Activated CD4-positive, alpha-beta T cell treated with anti-CD3 and anti-CD28 coated beads, Interleukin-2, amount 10 ng/mL, durations not matched to agents 7 days and 5 days (primary cell): ENCODE measurements at places on chromosomes 12 and 14. TPM values are rescaled to one million over a fixed set of nuclear protein-coding genes. Genes with fewer than 3 reads are reported as not detected.

- no peaks in the 10 kb centered on the region for H3K36me3 ChIP-seq
- H3K4me1 ChIP-seq: no peaks in the 10 kb centered on the region
- DNase-seq: no peak
- H3K27ac ChIP-seq: no peak overlapping the region
Observed at GRCh38 chr12:108375986-108376663, 37.0 kb upstream of the CMKLR1 start.

GRCh38 chr12:24948420-24948756 is 513 bp downstream of the BCAT1 start:
- H3K4me1 ChIP-seq: peaks cover 44% of the 10 kb centered on the region
- peaks cover 6% of the 10 kb centered on the region for H3K36me3 ChIP-seq
- H3K27me3 ChIP-seq: peaks cover 17% of the 10 kb centered on the region
- DNase-seq: peak; percentile 40
- H3K27ac ChIP-seq: peak overlapping the region; percentile 71

GRCh38 chr12:31803306-31804184 is 74.7 kb upstream of the AMN1 start:
- H3K4me1 ChIP-seq: peaks cover 40% of the 10 kb centered on the region
- H3K36me3 ChIP-seq: peaks cover 8% of the 10 kb centered on the region
- no peak overlapping the region for H3K27ac ChIP-seq
- no peak overlapping the region for H3K4me3 ChIP-seq
- H3K27me3 ChIP-seq: no peaks in the 10 kb centered on the region
- no peak for DNase-seq

DNA sequence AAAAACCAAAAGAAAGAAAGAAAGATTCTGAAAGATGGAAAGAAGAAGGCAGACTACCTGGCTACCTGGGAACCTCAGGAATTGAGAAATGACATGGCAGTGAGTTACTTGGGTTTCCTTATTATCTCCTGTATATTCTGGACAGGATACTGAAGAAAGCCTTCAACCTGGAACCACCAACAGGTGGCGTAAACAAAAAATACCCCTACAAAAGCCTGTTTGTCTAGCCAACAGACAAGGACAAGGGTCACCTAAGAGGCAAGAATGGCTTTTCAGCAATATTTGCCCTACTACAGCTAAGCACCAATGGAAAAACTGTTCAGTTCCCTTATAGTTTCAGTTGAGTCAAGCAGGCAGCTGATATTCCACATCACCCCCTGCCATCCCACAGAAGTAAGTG is 274.9 kb downstream of the GPHN start:
- no peak for DNase-seq
- no peaks in the 10 kb centered on the region for H3K36me3 ChIP-seq
- no peak overlapping the region for H3K27ac ChIP-seq
- no peak overlapping the region for H3K4me3 ChIP-seq
- H3K27me3 ChIP-seq: no peaks in the 10 kb centered on the region
- no peaks in the 10 kb centered on the region for H3K4me1 ChIP-seq

DNA sequence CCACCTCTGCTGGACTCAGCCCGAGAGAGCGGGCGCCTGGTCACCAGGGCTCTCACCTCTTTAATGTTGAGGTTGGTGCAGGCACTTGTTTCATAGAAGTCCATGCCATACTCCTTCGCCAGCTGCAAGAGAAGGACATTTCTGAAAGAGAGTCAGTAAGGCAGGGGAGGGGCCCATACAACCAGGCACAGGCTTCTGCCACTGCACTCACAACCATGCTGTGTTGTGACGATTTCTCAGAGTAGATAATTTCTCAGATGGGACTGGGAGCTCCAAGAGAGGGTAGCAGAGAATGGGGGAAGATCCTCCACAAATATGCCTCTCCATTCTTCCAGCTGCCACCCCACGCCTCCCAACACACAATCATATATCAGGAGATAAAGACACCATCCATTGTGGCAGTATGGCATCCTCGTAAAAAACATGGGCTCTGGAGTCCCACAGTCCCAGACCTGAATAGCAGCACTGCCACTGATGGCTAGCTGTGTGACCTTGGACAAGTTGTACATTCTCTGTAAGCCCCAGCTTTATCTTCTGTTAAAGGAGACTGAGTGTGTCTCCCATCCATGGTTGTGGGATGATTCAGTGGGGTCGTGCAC is 6.2 kb upstream of the GPX2 start:
- H3K27me3 ChIP-seq: no peaks in the 10 kb centered on the region
- H3K36me3 ChIP-seq: peaks cover 24% of the 10 kb centered on the region
- no peak overlapping the region for H3K4me3 ChIP-seq
- no peak overlapping the region for H3K27ac ChIP-seq

The MGP gene
- total RNA-seq: 0.20 TPM

DNA sequence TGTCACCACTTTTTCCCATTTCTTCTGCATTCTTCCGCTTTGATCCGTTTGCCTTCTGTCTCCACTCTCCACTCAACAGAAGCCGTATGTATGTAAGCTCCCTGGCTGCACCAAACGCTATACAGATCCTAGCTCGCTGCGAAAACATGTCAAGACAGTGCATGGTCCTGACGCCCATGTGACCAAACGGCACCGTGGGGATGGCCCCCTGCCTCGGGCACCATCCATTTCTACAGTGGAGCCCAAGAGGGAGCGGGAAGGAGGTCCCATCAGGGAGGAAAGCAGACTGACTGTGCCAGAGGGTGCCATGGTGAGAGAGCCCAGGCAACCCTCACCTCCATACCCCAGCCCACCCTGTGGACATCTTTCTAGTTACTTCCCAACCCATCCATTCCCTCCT is 8.3 kb downstream of the GLI1 start:
- no peak overlapping the region for H3K27ac ChIP-seq
- no peak for DNase-seq
- no peaks in the 10 kb centered on the region for H3K27me3 ChIP-seq

The ABHD12B gene
- not detected for total RNA-seq

- H3K36me3 ChIP-seq: no peaks in the 10 kb centered on the region
- peaks cover 33% of the 10 kb centered on the region for H3K27me3 ChIP-seq
- H3K27ac ChIP-seq: no peak overlapping the region
- no peak for DNase-seq
- peaks cover 7% of the 10 kb centered on the region for H3K4me1 ChIP-seq
Observed at GRCh38 chr14:104135904-104136471, 2.4 kb upstream of the KIF26A start.

DNA sequence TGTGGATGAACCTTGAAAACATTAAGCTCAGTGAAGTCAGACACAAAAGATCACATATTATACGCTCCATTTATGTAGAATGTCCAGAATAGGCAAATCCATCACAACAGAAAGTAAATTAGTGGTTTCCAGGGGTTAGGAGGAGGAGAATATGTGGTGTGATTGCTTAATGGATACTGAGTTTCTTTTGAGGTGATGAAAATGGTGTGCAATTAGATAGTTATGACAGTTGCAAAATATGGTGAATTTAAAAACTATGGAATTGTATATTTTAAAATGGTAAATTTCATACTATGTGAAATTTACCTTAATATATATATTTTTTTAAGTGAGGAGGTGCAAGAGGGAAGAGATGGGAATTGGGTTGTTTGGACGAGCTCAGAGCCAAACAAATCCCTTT is 46.3 kb upstream of the KICS2 start:
- H3K36me3 ChIP-seq: no peaks in the 10 kb centered on the region
- H3K27ac ChIP-seq: no peak overlapping the region
- no peaks in the 10 kb centered on the region for H3K4me1 ChIP-seq

The RERG gene
- 0.17 TPM for total RNA-seq

GRCh38 chr12:127803545-127803944 is 463.4 kb upstream of the TMEM132C start:
- H3K4me3 ChIP-seq: no peak overlapping the region
- H3K36me3 ChIP-seq: no peaks in the 10 kb centered on the region
- no peak overlapping the region for H3K27ac ChIP-seq
- no peaks in the 10 kb centered on the region for H3K27me3 ChIP-seq

GRCh38 chr14:60514741-60515491 is 6.0 kb downstream of the SIX6 start:
- DNase-seq: no peak
- H3K27me3 ChIP-seq: peaks cover 73% of the 10 kb centered on the region
- H3K4me3 ChIP-seq: no peak overlapping the region
- peaks cover 13% of the 10 kb centered on the region for H3K4me1 ChIP-seq
- H3K36me3 ChIP-seq: no peaks in the 10 kb centered on the region

GRCh38 chr14:53354336-53354735 is 201.2 kb upstream of the DDHD1 start:
- no peak overlapping the region for H3K4me3 ChIP-seq
- H3K4me1 ChIP-seq: peaks cover 3% of the 10 kb centered on the region
- no peak for DNase-seq
- no peak overlapping the region for H3K27ac ChIP-seq
- H3K27me3 ChIP-seq: no peaks in the 10 kb centered on the region

DNA sequence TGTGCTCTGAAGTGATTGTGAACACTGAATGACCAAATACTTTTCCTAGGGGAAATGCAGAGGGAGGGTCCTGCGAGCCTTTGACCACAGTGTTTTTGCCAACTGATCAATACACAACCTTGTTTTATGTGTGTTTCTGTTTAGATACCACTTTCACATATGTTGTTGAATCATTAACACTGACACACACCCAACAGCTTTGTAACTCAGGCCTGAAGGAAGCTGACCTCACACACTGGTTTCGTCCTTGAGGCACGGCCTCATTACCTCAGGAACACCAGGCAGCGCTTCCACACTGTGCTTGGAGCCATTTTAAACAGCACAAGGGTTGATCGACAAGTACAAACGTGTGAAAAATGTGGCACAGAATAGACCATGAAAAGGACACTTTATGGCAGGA is 60.0 kb downstream of the PPFIBP1 start:
- peaks cover 24% of the 10 kb centered on the region for H3K4me1 ChIP-seq
- H3K36me3 ChIP-seq: no peaks in the 10 kb centered on the region
- H3K27me3 ChIP-seq: no peaks in the 10 kb centered on the region
- no peak overlapping the region for H3K27ac ChIP-seq

- no peaks in the 10 kb centered on the region for H3K27me3 ChIP-seq
- peak overlapping the region; percentile 98 for H3K27ac ChIP-seq
- H3K4me3 ChIP-seq: peak overlapping the region; percentile 81
Observed at GRCh38 chr12:54991161-54991990, 6.8 kb upstream of the TESPA1 start.

The POTEG gene
- total RNA-seq: not detected

GRCh38 chr14:104973385-104974145 is 4.6 kb downstream of the AHNAK2 start:
- H3K4me1 ChIP-seq: peaks cover 11% of the 10 kb centered on the region
- no peak for DNase-seq
- H3K36me3 ChIP-seq: peaks cover 2% of the 10 kb centered on the region
- no peak overlapping the region for H3K4me3 ChIP-seq
- peaks cover 13% of the 10 kb centered on the region for H3K27me3 ChIP-seq
- no peak overlapping the region for H3K27ac ChIP-seq

DNA sequence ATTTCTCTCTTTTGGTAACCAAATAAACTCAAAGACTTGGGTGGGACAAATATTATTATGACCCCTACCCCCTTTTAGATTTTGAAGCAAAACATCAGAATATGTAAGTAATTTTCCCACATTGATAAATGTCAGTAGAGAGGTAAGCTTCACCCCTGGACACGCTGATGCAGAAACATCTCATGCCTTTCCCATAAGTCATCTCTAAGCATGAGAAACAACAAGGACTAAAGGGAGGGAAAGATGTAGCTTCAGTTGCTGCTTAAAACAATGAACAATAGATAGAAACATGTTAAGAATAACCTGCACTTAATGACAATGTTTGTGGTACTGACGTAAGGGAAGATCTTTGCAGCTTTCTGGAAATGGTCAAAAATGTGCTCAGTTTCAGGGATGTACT is 56.3 kb upstream of the SLC8A3 start:
- H3K4me1 ChIP-seq: no peaks in the 10 kb centered on the region
- no peaks in the 10 kb centered on the region for H3K36me3 ChIP-seq
- H3K27ac ChIP-seq: no peak overlapping the region
- no peak for DNase-seq
- no peak overlapping the region for H3K4me3 ChIP-seq

DNA sequence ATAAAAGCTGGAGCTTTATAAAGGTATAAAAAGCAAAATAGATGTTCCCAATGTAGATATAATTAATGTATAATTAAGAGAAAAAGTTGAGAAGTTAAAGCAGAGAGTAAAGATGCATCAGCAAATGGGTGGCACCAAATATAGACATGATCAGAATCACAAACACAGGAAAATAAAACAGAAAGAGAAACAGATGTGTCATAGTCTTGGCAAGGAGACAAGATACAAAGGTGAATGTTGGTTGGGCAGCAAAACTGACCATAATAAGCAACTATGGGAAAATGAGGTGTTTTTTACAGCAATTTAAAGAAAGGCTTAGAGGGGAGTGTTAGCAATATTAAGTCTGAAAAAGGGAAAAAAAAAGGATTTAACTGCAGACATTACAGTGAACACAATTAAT is 135.4 kb upstream of the CLEC14A start:
- H3K36me3 ChIP-seq: no peaks in the 10 kb centered on the region
- H3K27me3 ChIP-seq: no peaks in the 10 kb centered on the region
- H3K4me3 ChIP-seq: no peak overlapping the region
- no peaks in the 10 kb centered on the region for H3K4me1 ChIP-seq
- DNase-seq: no peak

GRCh38 chr12:6158255-6158654 is 33.8 kb upstream of the VWF start:
- no peak for DNase-seq
- H3K27ac ChIP-seq: no peak overlapping the region
- H3K4me3 ChIP-seq: no peak overlapping the region
- peaks cover 2% of the 10 kb centered on the region for H3K27me3 ChIP-seq
- no peaks in the 10 kb centered on the region for H3K4me1 ChIP-seq
- H3K36me3 ChIP-seq: no peaks in the 10 kb centered on the region

The FGFR1OP2 gene
- total RNA-seq: 79.5 TPM

GRCh38 chr14:85175556-85175955 is 354.4 kb upstream of the FLRT2 start:
- no peaks in the 10 kb centered on the region for H3K4me1 ChIP-seq
- H3K36me3 ChIP-seq: no peaks in the 10 kb centered on the region
- H3K27me3 ChIP-seq: no peaks in the 10 kb centered on the region

DNA sequence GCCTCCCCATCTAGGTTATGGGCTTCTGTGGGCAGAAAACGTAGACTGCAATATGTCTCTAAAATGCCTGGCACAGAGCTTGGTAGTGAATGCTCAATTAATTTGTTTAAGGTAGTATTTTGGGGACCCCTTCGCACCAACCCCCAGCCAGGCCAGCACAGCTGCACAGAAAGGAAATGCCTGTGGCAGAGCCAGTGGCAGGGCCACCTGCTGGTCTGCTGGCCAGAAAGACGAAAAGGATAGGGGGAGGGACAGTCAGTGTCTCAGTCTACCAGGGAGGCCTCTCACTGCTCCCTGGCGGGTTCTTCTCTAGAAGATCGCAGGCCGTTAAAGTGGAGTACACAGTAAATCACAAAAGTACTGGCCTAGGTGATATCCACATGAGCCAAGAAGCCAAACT is 3.5 kb downstream of the RAB15 start:
- no peak overlapping the region for H3K27ac ChIP-seq
- no peaks in the 10 kb centered on the region for H3K27me3 ChIP-seq
- H3K4me1 ChIP-seq: peaks cover 13% of the 10 kb centered on the region
- no peak for DNase-seq

GRCh38 chr14:47929334-47929733 is 253.9 kb upstream of the MDGA2 start:
- no peak overlapping the region for H3K27ac ChIP-seq
- no peaks in the 10 kb centered on the region for H3K4me1 ChIP-seq
- no peaks in the 10 kb centered on the region for H3K36me3 ChIP-seq
- H3K4me3 ChIP-seq: no peak overlapping the region

- H3K36me3 ChIP-seq: no peaks in the 10 kb centered on the region
- peak; percentile 6 for DNase-seq
- H3K4me3 ChIP-seq: no peak overlapping the region
Observed at GRCh38 chr12:99619389-99620158, 28.0 kb upstream of the GARIN6 start.
